ENCODE measurements at places on chromosomes 4 and X.
A peak's percentile ranks its signal among the peaks of the same experiment; 100 is the strongest.

GRCh38 chr4:186946136-186946535 is 222.5 kb upstream of the FAT1 start:
- DNase-seq: no peak

DNA sequence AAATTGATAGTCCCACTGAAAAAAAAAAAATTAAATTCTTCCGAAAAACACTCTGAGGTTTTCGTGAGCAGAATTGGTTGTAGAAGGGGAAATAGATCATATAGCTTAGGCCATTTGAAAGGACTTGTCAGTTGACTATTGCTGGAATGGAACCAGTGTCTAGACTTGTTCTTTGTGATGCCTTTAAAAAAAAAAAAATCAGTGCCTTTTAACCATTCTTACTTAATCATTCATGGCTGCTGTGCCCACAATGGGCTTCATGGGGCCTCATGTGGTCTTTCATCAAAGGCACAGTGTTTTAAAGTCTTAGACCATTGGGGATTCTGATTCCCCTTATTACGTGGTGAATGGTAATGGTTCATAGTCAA is 139.3 kb downstream of the AFF1 start:
- DNase-seq: no peak

- peak; percentile 47 for DNase-seq
Measured at GRCh38 chrX:139691843-139692505, 16.0 kb downstream of the MCF2 start.

- no peak for DNase-seq
Measured at GRCh38 chrX:49876750-49877149, 2.5 kb upstream of the USP27X start.

- peak; percentile 38 for DNase-seq
Measured at GRCh38 chrX:13254076-13254785, 65.6 kb downstream of the ATXN3L start.

GRCh38 chr4:188714907-188715306 is 575.7 kb downstream of the TRIML1 start:
- no peak for DNase-seq

GRCh38 chr4:101349801-101350064 is 2.4 kb upstream of the PPP3CA start:
- DNase-seq: no peak

- no peak for DNase-seq
Measured at GRCh38 chrX:131595120-131595519, 51.2 kb downstream of the OR13H1 start.

GRCh38 chr4:42543762-42544161 is 113.1 kb downstream of the ATP8A1 start:
- no peak for DNase-seq

- no peak for DNase-seq
Measured at GRCh38 chr4:67080046-67080557, 465.2 kb downstream of the CENPC start.

GRCh38 chr4:155787113-155787710 is 28.4 kb downstream of the GUCY1B1 start:
- no peak for DNase-seq

DNA sequence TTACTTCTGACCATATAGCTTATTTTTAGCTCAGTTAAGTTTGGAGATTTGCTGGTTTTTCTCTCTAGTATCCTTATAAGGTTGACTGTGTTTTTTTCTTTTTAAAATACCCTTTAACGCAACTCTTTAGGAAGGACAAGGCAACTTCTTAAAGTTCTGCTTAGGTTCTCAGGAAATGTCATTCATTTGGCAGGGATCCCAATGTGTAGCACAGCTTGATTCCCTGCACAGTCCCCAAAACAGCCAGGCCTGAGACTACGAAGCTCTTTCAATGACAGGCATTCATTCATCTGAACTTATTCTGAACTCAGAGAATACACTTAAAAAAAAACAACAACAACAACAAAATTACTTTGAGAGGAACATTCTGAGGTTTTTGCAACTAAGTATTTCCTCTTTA is 1765.8 kb downstream of the PCDH7 start:
- DNase-seq: no peak

DNA sequence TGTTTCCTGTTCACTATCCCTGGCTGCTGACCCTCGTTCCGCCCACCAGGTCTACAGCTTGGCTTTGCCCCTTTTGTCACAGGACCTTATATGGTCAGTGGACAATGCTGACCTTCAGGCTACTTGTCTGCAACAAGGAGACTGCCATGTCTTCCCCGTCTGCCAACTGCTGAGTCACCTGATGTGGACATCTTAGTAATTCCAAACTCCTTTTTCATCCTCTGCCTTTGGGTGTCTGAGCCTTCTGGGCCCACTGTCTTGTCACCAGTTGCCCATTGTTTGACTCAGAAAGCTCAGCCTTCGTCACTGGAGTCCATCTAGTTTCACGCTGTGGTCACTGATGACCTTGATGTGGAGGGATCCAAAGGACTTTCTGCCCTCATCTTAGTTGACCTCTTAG is 30.2 kb downstream of the GPRIN3 start:
- no peak for DNase-seq

DNA sequence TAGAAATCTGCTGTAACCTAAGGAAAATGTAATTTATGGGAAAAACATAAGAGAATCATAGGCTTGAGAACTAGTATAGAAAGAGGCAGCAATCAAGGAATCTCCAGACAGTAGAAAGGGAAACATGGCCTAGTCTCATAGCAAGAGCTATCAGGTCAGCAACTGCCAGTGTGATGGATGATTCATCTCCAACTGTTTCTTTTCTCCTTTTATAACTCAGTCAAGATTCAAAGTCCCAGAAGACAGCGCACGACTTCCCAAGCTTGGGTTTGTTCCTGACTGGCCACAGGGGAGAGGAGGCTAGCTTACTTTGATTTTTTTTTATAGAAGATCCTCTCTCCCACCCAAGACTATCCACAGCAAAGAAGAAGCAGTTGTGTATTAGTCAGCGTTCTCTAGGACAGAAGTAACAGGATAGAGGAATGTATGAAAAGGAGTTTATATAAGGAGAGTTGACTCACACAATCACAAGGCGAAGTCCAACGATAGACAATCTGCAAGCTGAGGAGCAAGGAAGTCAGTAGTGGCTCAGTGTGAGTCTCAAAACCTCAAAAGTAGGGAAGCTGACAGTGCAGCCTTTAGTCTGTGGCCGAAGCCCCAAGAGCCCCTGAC is 181.5 kb downstream of the GC start:
- DNase-seq: no peak

- no peak for DNase-seq
Measured at GRCh38 chrX:38347136-38347535, 5.3 kb upstream of the OTC start.

DNA sequence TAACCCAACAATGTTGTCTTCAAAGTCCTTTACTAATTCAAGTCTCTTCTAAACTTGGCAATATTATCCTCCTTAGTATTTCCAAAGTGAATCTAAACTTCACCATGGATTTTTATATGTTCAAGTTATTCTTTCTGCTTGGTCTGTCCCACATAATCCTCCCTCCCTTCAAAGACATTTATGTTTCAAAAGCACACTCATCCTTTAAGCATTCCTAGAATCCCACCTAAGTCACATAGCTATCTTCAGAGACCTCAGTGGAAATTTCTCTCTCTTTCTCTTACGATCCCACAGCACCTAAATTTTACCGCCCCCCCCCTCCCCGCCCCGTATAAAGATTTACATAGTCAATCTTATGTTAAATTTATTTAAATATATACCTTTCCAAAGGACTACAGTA is 314.9 kb upstream of the GRIA3 start:
- no peak for DNase-seq

DNA sequence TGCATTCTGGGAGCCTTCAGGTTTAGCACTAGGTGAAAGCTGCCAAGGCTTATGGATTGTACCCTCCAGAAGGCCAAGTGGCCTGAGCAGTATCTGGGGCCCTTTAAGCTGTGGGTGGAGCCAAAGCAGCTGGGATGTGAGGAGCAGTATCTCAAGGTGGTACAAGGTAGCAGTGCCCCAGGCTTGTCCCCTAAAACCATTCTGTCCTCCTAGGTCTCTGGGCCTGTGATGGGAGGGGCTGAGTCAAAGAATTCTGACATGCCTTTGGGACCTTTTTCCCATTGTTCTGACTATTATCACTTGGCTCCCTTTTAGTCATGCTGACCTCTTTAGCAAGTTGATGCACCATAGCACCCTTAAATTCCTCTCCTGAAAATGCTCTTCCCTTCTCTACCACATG is 99.1 kb upstream of the TSPAN7 start:
- DNase-seq: no peak

DNA sequence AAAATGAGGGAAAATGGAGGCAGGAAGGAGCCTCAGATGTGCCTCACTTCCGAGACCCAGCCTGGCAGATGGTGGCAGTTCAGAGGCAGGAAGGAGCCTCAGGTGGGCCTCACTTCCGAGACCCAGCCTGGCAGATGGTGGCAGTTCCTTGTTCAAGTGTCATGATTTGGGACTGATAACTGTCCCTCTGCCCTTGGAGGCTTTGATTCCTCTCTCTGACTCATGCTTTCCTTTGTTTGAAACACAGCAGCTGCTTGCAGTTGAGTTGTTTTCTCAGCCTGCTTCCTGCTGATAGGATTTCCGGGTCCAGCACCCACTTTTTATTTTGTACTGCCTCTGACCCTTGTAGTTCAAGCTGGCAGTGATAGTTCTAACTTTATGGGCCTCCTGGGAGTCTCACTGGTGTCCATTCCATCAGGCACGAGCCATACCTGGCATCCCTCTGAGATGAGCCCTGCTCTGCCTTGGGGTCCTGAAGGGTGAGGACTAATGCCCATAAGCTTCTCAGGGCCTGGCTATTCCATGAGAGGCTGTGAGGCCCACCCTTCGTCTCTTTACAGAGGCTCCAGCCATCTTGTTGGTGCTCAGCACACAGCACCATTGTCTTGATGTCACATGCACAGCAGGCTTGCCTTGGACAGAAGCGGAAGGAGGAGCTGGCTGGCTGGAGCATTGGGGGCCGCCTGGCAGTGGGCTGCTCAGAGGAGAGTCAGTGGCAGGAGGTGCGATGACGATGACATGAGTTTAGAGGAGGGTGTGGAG is 13.0 kb downstream of the RGS12 start:
- no peak for DNase-seq

DNA sequence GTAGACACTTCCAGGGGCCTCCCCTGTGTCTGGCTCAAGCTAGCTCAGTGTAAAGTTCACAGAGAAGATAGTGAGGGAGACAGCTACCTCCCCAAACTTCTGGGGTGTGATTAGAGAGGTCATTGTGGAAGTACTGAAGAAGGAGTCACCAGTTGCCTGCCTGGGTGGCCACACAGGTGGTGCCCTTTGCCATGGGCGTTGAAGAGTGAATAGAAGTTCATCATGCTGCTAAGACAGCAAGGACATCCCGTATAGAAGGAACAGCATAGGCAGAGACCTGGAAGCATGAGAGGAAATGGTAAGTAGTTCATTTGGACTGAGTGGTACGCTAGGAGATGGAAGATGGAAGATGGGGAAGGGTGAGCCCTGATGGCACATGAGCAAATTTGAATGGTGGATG is 110.1 kb downstream of the PJA1 start:
- DNase-seq: no peak

- no peak for DNase-seq
Measured at GRCh38 chr4:151291485-151291884, 14.5 kb downstream of the PRSS48 start.

GRCh38 chr4:24569662-24570061 is 14.7 kb downstream of the DHX15 start:
- DNase-seq: no peak

DNA sequence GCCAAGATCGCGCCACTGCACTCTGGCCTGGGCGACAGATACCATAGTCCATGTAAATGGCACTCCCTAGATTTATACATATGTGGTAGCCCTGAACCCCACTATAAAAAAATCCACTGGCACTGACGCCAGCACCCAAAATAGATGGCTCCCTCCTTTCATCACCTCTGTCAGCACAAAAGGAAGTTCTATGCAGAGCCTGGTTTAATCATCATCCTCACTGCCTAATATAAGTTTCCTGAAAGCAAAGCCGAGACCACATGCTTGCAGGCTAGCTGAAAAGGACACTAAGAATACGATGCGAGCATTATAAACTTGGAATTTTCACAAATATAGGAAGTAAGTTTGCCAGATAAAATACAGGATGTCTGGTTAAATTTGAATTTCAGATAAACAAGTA is 27.5 kb upstream of the DOCK11 start:
- no peak for DNase-seq

DNA sequence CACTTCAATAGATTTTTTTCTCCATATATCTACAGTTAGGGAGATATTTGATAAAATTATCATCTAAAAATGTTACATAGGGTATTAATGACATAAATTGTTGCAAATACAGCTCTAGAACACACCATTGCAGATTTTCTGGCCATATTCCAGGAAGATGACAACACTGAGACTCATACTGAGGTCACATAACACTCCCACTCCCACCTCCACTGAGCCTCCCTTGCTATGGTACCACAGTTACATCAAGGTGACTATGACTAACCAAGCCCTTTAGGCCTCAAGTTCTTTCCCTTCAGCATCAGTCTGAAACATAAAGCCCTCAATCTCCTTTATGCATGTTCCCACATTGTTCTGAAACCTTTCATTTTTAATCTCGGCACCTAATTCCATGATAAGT is 932.0 kb upstream of the IGFBP7 start:
- DNase-seq: no peak

- DNase-seq: peak; percentile 64
Measured at GRCh38 chrX:110402091-110402849, 43.6 kb downstream of the RTL9 start.

DNA sequence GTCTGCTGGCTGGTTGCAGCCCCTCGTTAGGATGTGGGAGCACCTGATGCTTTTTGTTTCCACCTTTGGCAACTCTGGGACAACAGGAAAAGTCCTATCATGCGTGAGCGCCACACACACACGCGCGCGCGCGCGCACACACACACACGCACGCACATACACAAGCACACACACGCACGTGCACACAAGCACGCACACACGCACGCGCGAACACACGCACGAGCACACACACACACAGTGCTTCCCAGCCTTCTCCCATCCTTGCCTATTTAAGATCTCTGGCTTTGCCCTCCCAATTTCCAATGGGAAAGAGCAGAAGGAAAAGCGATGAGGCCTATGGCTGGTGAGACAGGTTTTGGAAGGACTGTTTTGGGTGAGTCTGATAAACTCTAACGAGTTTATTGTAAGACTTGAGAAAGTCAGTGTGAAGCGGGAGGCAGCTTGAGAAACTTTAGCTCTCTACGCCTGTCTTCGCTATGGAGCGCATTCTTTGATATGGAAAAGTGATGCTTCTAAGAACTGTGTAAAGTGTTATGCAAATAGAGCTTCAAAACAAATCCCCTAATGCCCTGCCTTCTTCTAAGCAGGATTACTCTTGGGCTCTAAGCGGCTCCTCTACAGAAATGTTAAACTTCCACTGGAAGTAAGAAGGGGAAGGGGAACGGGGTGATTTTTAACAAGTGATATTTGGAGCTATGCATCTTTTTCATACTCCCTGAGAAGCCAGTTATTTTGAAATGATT is 11.8 kb downstream of the SUPT20HL1 start:
- DNase-seq: no peak

DNA sequence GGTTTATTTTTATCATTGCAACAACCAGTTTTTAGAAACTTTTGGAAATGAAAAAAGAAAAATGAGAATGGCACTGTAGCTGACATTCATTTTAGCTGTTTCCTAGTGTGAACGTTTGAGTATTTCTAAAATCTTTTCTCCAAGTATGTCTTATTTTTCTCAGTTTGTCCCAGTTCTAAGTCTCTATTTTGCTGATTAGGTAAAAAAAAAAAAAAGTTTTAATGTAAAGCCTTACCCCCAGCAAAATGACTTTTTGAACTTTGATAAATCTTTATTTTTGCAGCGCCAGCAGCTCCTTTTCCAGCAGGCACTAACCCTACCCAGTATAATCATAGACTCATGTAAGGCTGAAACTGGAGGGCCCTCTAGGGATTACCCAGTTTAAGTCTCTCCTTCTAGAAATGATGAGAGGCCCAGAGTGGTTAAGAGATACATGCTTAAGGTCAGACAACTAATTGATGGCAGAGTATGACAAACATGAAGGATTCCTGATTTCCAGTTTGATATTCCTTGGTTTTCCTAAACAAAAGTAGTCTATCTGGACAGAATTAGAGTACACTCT is 84.3 kb upstream of the SLC4A4 start:
- no peak for DNase-seq
